Spleen (tissue), 13 donors: ENCODE measurements at places on chromosomes 5 and 9. TPM values are rescaled to one million over a fixed set of nuclear protein-coding genes. Genes with fewer than 3 reads are reported as not detected.

Gene NINJ1
- 120 TPM for total RNA-seq

Gene ENTPD8
- 0.37 TPM for total RNA-seq

Gene TAF11L5
- not detected for total RNA-seq

Gene SYK
- total RNA-seq: 149 TPM

Gene GRXCR2
- not detected for total RNA-seq

Gene BSPRY
- total RNA-seq: 1.0 TPM

Gene SPINK7
- not detected for total RNA-seq

Gene PCDHA8
- total RNA-seq: 0.25 TPM

Gene CSNK1G3
- 51.6 TPM for total RNA-seq

Gene TMEM141
- total RNA-seq: 44.3 TPM

Gene PCDHA4
- 1.2 TPM for total RNA-seq

Gene SPINK5
- total RNA-seq: not detected

DNA sequence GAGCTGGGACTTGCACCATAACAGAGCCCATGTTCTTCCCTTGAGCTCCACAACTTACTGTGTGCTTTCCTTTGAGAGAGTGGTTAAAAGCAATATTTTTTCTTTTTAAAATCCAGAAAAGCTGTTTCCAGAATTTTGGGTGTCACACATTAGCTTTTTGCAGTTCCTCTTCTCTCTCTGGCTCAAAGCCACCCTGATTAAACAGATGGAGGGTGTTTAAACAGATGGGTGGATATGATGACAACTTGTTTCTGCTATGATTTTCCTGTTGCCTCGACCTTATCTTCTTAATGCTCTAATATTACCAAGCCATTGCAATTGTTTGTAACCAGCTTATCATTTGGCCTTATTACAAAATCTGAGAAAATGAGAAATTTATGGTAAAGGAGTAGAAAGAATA lies 22.9 kb upstream of the CFAP95 start:
- no peak for DNase-seq

DNA sequence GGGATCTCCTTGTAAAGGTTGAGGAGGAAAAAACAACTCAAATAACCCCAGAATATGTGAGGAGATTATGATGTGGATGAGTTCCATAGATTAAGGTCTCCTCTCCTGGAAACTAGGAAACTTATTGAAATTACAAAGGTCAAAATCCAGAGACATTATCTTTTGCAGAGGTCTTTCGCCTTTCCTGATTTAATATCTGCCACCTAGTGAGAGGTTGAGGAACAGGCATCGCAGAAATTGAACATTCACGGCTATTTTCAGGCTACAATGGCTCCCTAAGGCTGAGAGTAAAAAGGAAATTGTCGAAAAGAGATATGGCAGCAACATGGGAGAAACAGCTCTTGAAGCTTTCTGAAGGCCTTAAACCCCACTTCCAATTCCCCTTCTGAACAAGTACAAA lies 127.5 kb upstream of the PLCXD3 start:
- no peak for DNase-seq

DNA sequence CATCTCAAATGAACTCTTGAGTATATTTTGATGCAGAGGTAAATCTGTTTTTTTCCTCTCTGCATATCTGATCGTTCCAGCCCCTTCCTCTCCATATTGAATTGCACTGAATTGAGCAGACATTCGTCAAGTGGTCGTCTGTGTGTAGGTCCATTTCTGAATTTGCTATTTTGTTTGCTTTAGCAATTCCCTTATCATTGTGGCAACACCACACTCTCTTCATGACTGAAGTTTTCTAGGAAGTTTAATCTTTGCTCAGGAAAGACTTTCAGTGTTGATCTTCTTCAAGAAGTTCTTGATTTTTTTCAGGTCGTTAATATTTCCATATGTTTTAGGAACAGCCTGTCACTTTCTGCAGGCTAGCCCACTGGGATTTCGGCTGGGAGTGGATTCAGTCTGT lies 132.0 kb downstream of the WNK2 start:
- no peak for DNase-seq

DNA sequence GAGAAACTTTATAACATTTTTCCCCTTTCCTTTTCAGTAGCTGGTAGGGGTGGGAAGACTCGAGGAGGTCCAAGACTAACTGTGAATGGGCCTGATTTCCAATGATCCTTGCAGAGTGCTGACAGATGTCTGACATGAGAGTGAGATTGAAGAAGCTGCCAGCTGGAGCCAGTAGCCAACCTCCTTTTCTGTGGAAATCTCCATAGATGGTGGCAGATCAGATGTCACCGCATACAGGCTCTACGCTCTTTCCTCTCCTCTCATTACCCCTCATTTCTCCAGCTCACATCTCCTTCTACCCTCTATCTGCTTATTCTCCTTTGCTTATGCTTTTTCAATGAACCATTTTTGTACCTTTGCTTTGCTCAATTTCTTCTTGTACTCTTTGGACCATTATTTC lies 395.2 kb upstream of the TNC start:
- no peak for DNase-seq

GRCh38 chr5:14356305-14356704 lies 213.2 kb downstream of the TRIO start:
- DNase-seq: no peak

DNA sequence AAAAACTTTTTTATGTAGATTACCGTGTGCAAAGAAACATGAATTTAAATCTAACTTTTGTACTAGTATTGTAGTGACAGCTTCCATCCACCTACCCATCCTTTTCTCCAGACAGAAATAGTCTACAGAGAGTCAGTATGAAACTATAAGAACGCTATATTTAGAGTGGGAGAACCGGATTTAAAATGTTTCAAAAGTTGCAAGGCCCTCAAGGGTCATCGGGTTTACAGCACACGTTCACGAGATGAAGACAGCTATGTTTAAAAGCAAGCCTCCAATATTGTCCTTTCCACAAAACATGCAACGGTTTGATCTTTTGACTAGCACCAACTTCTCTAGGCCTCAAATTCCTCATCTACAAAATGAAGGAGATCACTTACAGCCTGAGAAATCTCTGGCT lies 139.9 kb downstream of the LPAR1 start:
- no peak for DNase-seq

DNA sequence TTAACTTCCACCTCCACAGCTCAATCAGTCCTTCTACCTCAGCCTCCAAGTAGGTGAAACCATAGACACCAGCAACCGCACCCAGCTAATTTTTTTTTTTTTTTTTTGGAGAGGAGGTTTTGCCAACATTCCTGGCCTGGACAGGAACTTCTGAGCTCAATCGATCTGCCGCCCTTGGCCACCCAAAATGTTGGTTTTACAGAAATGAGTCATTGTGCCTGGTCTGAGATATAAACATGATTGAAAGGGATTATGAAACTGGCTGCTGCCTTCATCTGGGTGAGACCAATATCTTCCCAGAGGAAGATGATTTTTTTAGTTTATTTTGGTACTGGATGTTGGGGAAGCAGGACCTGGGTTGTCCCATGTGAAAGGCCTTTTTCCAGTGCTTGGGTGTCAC lies 9.2 kb downstream of the TAF11L12 start:
- DNase-seq: no peak

- no peak for DNase-seq
Observed at GRCh38 chr5:159581502-159582249, 251.4 kb upstream of the IL12B start.

DNA sequence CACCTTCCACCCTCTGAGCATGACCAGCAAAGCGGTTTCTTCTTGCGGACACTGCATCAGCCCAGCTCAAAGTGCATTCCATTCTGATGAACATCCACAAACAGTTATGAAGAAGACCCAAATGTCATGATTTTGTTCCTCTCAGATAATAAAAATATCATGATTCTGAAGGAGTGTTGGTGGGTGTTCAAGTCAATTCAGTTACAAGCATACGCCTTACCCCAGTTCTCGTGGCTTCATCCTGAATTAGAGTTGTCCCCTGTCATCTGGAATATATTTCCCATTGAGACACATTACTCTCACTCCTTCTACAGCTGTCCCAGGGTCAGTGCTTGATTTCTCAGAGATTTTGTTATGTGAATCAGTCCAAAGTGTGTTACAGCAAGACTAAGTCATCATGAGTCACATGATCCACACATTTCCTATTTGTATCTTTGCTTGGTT lies 325.4 kb downstream of the RFX3 start:
- no peak for DNase-seq

- no peak for DNase-seq
Observed at GRCh38 chr5:146041180-146041789, 64.1 kb downstream of the PLAC8L1 start.

DNA sequence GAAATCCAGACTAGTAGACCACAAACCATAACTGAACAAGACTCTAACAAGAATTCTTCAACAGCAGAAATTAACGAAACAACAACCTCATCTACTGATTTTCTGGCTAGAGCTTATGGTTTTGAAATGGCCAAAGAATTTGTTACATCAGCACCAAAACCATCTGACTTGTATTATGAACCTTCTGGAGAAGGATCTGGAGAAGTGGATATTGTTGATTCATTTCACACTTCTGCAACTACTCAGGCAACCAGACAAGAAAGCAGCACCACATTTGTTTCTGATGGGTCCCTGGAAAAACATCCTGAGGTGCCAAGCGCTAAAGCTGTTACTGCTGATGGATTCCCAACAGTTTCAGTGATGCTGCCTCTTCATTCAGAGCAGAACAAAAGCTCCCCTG lies 68.6 kb downstream of the VCAN start:
- DNase-seq: no peak

- DNase-seq: peak; percentile 38
Observed at GRCh38 chr9:89879276-89879675, 274.5 kb downstream of the GADD45G start.

GRCh38 chr9:121451586-121451985 lies 48.1 kb downstream of the GGTA1 start:
- DNase-seq: no peak

DNA sequence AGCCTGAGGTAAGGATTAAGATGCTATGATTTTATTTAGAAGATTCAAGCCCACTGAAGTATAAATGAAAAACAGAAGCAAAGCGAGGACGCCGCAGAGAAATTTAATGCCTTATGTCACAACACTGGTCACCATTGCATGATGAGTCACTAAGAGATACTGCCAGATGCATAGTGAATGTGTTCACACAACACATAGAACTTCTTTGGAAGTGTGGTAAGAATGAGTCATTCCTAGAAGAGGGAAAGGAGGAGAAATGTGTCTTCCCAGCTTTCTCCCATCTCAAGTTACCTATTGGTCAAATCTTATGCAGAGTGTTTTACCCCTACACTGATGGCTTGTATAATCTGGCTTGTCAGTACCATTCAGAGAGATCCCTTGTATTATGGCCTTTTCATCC lies 465.3 kb upstream of the ARRDC3 start:
- DNase-seq: no peak

DNA sequence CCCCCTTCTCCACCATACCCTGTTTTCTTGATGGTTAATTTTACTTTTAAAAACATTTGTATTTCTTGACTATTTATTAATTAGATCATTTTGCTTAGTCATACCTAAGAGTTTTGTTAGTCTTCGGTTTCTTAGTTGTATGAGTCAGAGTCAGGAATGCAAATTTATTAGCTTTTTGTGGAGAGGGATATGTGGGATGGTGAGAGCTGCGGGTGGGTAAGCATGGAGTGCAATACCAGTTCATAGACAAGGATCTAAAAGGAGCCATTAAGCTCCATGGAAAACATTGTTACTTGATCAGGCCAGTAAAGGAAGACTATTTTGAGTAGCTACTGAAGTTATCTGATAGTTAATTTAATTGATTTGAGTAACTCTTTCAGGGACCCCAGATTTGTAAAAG lies 77.5 kb downstream of the ZSWIM6 start:
- no peak for DNase-seq

- DNase-seq: no peak
Observed at GRCh38 chr9:4102078-4102477, 197.8 kb downstream of the GLIS3 start.

DNA sequence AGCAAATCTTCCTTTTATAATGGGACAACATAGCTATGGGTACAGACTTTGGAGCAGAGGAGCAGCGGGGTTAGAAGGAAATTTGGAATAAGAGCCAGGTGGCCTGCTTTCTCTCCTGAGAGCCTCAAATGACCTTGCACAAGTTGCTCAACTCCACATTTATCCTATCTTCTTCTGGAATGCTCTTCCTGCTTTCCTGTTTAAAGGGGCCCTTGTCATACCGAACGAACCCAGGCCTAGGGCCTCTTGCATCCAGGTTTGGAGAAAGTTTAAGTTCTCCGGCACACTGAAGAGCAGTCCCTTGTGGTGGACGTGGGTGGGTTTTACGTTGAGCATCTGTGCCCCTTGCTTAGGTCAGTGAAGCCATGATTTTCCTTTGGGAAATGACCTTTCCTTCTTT lies 197.9 kb upstream of the NR3C1 start:
- DNase-seq: no peak

DNA sequence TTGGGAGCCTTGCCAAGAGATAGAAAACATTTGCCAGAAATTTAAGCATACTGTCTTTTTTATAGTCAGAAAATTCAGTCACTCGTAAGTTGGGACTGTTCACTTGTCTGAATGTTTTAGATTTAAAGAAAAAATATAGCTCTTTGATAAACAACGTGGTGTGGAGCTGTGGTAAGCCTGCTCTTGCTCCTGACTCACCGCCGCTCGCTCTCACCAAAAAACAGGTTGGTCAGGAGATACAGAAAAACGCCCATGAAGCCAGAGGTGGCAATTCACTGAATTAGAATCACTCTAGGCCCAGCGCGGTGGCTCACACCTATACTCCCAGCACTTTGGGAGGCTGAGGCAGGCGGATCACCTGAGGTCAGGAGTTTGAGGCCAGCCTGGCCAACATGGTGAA lies 6.2 kb downstream of the LNPEP start:
- DNase-seq: no peak

DNA sequence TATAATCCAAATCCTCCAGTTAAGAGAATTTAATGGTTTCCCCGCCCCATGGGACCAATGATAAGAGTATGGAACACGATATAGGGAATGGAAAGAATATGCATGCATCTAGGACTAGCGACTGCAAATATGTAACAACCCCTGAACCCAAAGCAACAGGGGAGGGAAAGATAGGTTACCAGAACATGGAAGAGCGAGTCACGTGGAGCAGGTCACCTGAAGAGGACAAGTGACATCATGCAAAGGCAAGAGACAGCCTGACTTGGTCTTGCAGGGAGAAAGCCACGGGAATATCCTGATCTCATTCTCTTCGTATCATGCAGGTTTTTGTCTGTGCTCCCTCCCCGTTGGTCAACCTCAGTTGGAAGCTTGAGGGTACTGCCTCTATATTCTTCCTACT lies 4.7 kb upstream of the UHRF2 start:
- DNase-seq: no peak
